ENCODE measurements at places on chromosomes 1 and 21.

DNA sequence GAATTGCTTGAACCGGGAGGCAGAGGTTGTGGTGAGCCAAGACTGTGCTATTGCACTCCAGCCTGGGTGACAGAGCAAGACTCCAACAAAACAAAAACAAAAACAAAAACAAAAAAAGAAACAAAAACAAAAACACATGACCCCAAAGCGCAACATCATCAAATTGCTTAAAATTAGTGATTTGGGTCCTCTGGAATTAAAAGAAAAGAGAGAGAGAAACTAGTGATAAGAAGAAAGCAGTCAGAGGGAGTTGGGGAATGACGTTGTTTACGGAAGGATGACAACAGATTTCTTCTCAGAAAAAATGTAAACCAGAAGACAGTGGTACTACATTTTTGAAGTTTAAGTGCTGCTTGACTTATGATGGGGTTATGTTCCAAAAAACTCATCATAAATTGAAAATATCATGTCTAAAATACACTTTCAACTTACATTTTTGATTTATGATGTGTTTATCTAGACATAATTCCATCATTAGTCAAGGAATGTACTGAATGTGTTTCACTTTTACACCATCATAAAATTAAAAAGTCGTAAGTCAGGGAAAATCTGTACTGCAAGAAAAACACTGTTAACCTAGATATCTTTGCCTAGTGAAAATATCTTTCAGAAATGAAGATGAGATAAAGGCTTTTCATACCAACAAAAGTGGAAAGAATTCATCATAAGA, 88.0 kb downstream of the MT1HL1 start:
- no peak for DNase-seq

GRCh38 chr1:180898441-180899219, 14.1 kb upstream of the KIAA1614 start:
- no peak for DNase-seq

DNA sequence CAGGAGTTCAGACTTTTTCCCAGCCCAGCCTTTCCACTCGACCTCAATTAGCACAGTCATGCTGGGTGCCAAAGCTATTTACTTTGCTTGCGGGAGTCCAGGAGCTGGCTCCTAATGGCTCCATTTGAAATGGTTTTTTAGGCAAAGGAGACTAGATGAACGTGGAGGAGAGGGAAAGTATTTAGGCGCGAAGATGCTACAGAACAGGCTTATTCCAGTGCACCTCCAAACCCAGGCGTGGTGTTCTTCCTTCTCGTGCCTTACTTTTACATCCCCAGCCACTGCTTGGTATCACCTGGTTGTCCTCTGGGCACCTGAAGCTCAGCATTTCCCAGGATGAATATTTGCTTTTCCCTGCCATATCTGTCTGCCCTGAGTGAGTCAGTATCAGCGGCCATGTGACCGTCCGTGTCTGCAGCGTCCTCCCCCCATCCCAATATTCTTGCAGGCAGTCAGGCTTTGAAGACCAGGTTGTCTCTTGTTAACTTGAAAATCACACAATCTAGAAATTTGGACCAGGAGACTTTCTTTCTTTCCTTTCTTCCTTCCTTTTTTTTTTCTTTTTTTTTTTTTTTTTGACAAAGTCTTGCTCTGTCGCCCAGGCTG, 198.5 kb downstream of the DYRK1A start:
- no peak for DNase-seq

DNA sequence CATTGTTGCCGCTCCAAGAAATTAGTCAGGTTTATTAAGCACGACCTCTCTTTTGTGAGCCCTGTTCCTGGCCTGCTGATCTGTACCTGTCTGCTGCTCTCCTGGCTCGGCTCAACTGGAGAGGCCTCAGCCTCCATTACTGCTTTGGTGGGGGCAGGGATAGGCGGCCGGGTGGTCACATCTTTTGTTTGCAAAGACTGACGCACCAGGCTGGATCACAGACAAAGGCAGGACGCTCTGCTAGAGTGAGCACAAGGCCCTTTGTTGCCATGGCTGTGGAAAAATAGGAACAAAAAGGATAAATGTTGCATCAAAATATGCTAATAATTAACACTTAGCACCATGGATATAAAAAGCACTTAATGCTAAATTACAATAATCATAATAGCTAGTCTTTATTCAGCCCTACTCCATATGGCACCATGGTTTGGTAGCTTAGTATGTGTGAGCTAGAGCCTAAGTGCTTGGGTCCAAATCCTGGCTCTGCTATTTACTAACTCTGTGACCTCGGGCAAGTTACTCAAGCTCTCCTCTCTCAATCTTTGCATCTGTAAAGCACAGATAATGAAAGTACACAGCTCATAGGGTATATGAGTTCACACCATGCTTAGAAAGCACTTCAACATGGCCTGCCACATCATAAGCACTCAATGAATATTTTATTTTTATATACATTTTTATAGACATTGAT, 28.9 kb upstream of the HPDL start:
- no peak for DNase-seq

- no peak for DNase-seq
Observed at GRCh38 chr1:147579532-147579931, 38.2 kb downstream of the BCL9 start.

DNA sequence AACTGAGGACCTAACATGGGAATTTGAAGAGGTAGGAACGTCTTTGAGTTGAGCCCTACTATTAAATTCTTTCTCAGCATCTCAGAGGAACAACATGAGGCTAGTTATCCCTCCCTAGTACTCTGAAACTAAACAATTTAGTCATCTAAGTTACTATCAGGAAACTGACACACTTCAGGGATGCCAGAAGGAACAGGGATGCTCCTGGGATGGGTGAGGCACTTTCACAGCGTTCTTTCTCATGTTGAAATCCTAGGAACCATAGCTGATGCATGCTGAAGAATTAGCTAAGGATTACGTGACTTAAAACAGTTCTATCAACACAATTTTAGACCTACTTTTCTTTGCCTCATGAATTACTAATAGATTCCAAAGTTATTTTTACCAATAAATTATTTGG, 1.8 kb upstream of the SPRR2G start:
- no peak for DNase-seq

DNA sequence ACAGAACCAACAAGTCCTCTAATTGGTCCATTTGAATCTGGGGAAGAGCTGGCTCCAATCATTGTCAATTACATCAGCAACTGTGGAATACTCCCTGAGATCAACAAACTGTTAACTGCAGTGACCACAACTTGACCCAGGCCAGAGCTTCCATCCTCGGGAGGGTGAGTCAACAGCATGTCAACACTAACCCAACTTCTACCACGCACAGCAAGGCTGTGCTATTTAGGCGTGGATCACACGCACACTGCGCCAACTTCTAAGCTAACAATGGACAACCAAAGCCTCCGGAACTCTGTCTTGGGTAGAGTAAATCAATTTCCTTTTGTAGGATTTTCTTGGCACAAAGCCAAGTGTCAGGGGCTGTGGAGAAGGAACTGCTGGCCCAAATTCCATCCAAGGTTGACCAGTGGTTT, 30.4 kb downstream of the APP start:
- DNase-seq: no peak

DNA sequence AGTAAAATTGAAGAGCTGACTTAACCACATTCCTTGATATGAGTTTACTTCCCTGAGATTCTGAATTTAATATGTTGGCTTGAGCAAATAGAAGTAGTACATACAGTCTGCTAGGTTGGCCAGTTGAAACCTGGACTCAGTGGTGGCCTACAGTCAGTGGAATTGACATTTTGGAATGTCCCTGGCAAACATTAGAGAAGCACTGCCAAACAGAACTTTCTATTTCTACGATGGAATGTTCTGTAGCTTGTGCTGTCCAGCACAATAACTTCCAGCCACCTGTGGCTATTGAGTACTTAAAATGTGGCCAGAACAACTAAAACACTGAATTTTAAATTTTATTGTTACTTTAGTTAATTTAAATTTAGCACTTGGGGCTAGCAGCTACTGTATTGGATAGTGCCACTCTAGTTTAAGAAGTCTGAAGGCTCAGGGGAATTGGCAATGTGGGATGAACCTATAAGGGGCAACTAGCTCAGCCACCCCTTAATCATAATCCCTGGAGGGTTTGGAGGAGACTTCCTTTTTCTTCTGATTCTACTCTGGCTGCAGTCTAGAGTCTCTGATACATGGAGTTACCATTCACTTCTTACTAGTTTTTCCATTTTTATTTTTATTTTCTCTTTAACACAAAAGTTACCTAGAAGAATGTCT, 10.3 kb upstream of the TEDDM1 start:
- no peak for DNase-seq

DNA sequence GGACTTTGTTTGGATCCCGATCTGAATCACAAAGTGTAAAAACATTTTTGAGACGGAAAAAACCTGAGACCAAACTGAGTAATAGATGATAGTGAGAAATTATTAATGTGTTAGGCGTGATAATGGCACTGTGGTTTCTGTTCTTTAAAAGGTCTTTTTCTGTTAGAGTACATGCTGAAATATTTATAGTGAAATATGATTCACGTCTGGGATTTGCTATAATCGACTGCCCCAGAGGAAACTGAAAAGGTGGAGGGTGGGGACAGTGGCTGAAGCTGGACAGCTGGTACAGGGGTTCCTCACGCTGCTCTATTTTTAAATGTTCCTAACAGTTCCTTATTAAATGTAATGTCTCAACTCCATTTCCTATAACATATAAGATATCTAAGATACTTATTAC, 11.2 kb downstream of the URB1 start:
- DNase-seq: no peak

Data from common myeloid progenitor, CD34-positive (primary cell).